ENCODE measurements at places on chromosomes 12 and 14.
A peak's percentile ranks its signal among the peaks of the same experiment; 100 is the strongest.

GRCh38 chr12:90909069-90909770 is 45.8 kb downstream of the CCER1 start:
- DNase-seq: peak; percentile 54

GRCh38 chr14:35492569-35493014 is 41.4 kb upstream of the INSM2 start:
- no peak for DNase-seq

- no peak for DNase-seq
Observed at GRCh38 chr12:75628916-75629315, 117.5 kb upstream of the KRR1 start.

- DNase-seq: peak; percentile 68
Observed at GRCh38 chr12:32893458-32893857, 3.1 kb downstream of the PKP2 start.

DNA sequence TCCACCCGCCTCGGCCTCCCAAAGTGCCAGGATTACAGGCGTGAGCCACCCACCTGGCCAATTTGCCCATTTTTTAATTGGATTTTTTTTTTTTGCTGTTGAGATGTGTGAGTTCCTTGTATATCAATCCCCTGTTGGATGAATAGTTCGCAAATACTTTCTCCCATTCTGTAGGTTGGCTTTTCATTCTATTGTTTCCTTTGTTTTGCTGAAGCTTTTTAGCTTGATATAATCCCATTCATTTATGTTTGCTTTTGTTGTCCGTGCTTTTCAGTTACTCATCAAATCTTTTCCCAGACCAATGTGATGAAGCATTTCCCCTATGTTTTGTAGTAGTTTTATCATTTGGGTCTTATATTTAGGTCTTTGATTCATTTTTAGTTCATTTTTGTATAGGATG is 36.4 kb downstream of the TRAF3 start:
- DNase-seq: no peak

- no peak for DNase-seq
Observed at GRCh38 chr12:99976762-99977161, 8.0 kb downstream of the ANKS1B start.

- no peak for DNase-seq
Observed at GRCh38 chr12:110246636-110247339, 34.3 kb upstream of the ATP2A2 start.

DNA sequence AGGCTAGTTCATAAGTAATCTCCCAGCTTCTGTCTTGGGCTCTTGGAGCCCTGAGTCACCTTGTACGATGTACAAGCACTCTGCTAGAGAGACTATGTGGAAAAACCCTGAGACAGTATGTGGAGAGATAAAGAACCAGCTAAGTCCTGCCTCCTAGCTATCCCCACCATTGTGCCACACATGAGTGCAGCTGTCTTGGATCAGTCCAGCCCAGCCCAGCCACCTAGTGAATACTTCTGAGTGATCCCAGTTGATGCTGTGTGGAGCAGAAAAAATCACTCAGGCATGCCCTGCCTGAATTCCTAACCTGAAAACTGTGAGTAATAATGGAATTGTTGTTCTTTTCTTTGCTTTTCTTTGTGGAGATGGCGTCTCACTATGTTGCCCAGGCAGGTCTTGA is 5.1 kb upstream of the SERPINA6 start:
- no peak for DNase-seq

GRCh38 chr12:42306297-42306696 is 19.6 kb downstream of the ZCRB1 start:
- DNase-seq: no peak

GRCh38 chr12:28234444-28234843 is 44.2 kb downstream of the CCDC91 start:
- no peak for DNase-seq

- DNase-seq: peak; percentile 64
Observed at GRCh38 chr12:6097411-6097810, 27.1 kb downstream of the VWF start.

DNA sequence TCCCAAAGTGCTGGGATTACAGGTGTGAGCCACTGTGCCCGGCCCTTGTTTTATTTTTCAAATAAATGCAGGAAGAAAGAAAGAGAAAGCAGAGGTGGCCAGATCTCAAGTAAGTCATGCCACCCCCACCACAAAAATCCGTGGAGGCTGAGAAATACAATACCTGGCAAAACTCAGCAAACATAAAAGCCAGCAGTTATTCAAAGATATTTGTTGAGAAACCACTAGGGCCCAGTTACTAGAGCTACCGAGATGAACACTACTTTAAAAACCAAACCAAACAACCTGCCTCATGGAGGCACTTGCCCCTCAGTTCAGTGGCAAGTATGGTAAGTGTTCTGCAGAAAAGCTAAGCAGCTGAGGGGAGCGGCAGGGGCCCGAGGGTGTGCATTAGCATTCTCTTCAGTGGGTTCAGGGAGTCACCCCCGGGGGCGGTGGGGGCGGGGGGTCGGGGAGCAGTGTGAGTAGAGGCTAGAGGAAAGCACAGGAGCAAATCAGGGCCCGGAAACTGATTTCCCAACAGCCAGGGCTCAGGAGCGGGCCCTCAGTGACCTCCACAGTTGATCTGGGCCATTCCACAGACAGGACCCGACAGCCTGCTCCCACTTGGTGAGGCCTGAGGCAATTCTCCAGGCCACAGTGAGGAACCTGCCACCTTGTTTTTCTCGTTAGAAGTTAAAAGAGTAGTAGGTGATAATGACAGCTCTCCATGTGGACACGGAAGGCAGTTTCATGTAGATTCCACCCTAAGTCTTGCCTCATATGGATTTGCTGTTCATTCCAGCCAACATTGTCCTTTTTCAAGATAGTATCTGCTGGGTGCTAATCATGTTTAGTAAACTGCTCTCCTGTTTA is 8.6 kb downstream of the EVL start:
- no peak for DNase-seq

GRCh38 chr12:31645924-31646323 is 13.6 kb upstream of the ETFBKMT start:
- DNase-seq: no peak

Measured in NCI-H226 (cell line).